Uterus (tissue), 4 donors: ENCODE measurements at places on chromosomes 12 and 14.
A peak's percentile ranks its signal among the peaks of the same experiment; 100 is the strongest.

- peak; percentile 50 for DNase-seq
Observed at GRCh38 chr12:92942905-92943304, 13.8 kb upstream of the EEA1 start.

GRCh38 chr14:85387181-85387580 lies 142.8 kb upstream of the FLRT2 start:
- no peak for DNase-seq

- DNase-seq: peak; percentile 83
Observed at GRCh38 chr12:52415870-52416750, 10.0 kb upstream of the KRT82 start.

DNA sequence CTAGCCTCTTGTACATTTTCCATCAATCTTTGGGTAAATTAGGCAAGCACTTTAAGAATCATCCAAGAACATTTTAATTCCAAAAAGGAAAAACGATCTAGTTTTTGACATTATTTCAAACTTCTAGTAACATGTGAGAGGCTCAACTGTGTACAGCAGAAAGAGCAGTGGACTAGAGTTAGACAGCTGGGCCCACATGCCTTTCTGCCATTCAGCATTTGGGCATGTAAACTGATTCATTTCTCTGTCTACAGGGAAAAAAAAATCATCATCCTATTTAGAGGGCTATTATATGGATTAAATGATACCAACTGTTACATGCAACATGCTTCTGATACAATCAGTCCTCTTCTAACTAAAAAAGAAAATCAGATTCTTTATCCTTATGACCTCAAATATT lies 17.7 kb downstream of the ATP2B1 start:
- DNase-seq: no peak

DNA sequence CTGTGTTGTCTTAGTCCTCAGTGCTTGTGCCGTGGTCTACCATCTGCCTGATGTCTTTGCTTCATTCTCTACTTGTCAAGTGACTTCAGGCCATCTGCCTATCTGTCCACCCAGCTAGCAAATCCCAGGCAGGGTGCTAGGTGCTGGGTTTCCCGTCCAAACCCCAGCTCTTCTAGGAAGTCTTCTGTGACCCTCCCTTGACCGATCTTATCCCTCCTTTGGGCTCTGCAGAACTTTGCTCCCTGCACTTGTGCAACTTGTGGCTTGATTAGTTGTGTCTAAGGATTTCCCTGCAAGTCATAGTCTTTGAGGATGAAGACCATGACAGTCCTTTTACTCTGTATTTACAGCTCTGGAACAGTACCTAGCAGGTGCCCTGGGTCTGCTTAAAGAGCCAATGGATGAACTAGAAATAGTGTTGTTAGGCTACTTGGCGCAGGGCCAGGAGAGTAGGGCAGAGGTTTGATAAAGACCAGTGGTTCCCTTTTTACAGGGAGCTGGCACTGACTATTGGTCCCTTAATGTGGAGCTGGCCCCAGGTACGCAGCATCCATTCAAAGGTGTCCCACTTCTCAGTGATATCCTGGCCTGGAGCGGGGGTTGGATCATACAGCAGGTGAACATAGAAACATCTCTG lies 60.1 kb downstream of the ADCK1 start:
- no peak for DNase-seq

DNA sequence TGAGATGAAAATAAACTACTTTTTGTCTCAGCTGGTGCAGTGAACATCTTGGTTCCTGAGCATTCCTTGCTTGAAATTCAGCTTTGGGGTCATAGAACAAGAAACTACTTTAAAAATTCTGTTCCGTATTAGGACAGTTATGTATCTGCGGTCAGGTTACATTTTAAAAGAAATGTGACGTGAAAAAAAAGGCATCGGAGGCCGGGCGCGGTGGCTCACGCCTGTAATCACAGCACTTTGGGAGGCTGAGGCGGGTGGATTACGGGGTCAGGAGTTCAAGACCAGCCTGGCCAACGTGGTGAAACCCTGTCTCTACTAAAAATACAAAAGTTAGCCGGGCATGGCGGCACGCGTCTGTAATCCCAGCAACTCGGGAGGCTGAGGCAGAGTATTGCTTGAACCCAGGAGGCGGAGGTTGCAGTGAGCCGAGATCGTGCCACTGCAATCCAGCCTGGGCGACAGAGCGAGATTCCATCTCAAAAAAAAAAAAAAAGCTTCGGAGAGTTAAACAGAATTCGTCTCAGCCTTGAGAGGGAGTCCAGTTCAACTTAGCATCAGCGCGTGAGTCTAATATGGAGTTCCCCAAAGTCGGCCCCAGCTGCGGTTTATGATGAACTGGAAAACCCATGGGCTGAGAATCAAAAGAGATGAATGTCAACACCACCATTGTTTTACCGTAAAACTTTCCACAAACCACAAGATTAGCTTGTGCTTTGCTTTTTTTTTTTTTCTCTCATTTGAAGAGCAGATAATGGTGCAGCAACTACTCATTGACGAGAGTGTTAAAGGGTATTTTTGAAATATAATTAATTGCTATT lies 2.1 kb upstream of the SLC2A13 start:
- DNase-seq: no peak

DNA sequence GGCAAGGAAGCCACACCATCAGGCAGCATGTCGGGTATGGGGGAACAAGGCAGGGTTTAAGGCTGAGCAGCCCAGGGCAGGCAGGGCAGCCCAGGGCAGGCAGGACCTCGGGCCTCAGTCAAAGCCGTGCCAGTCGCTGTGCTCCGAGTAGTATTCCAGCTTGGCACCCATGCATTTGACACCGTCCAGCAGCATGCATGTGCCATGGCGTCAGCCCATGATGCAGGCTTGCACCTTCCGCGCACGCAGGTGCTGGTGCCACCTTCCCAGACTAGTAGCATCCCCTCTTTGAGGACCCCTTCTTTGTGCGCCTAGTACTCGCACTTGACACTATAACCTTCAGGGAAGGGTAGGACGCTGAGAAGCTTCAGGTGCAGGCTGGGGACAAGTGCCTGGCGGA lies 11.6 kb upstream of the ADCY6 start:
- no peak for DNase-seq

GRCh38 chr14:91545946-91546716 lies 36.0 kb upstream of the PPP4R3A start:
- DNase-seq: no peak

DNA sequence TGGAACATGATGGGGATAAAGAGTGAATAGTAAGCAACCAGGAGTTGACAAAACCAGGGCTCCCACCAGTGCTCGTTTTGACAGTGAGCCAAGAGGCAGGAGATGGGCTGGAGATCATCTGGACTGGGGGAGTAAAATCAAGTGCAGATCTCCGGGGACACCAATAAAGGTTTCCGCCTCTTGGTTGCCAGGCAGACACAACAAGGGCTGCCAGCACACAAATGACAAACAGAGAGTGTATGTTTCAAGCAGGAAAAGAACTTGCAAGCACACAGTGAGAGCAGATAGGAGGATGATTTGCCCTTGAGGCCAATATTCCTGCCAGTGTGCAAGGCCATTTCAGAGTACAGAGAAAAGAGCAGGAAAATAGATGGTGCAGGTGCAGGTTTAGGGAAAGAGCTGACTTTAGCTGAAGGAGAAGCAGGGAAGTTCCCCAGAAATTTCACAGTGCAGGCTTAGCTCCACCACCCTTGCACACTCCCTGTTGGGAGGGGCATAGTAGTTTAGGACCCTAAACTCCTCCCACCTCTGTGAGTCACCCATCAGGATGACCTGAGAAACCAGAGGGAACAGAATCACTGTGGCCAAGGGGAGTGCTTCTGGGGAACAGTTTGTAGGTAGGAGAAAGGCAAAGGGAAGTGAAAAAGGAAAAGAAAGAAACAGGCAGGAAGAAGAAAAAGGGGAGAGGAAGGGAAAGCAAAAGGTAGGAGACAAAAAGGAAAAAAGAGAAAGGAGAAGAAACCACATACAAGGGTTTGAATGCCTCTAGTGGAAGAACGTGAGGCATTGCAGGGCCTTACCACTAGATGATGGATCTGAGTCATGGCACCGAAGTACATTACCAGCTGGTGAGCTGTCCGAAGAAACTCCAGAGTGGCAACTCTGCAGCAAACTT lies 404.4 kb downstream of the SLC6A15 start:
- DNase-seq: peak; percentile 29

DNA sequence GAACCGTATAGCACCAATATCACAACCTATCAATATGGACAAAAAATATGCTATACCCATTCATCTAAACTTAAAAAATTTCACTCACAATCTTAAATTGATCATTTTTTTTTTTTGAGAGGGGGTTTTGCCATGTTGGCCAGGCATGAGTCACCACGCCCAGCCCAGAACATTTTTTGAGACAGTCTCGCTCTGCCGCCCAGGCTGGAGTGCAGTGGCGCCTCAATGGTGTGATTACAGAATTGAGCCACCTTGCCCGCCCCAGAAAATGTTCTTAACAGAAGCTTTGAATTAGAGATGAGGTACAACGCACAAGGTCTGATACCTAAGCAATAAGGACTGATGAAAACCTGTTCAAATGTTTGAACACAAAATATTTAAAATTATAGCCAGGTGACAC lies 15.8 kb upstream of the ATP5F1B start:
- no peak for DNase-seq

GRCh38 chr12:116861320-116861719 lies 19.9 kb downstream of the HRK start:
- DNase-seq: peak; percentile 31

- peak; percentile 5 for DNase-seq
Observed at GRCh38 chr14:104858811-104859426, 6.1 kb upstream of the CEP170B start.

- DNase-seq: no peak
Observed at GRCh38 chr14:30994681-30995620, 30.5 kb upstream of the AP4S1 start.

DNA sequence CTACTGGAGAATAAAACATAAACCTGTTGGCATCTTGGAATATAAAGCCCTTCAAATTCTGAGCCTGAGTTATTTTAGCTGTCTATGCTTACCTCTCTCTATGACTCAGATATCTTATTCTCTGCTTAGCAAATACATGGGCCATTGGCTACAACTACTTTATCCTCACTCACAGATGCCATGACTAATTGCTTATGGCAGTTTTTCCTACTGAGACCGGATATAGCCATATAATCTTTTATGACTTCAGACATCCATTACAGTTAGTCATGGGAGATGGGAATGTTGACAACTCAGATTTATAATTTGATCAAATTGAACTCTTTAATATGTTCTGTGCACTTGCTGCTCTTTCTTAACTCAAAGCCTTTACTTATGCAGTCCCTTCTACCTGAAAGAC lies 502.4 kb upstream of the ATP2B1 start:
- no peak for DNase-seq

- no peak for DNase-seq
Observed at GRCh38 chr12:91119089-91119488, 7.8 kb upstream of the LUM start.

- DNase-seq: no peak
Observed at GRCh38 chr14:31340297-31341063, 79.9 kb downstream of the HEATR5A start.

GRCh38 chr12:19131025-19131444 lies 1.5 kb downstream of the PLEKHA5 start:
- DNase-seq: peak; percentile 21

DNA sequence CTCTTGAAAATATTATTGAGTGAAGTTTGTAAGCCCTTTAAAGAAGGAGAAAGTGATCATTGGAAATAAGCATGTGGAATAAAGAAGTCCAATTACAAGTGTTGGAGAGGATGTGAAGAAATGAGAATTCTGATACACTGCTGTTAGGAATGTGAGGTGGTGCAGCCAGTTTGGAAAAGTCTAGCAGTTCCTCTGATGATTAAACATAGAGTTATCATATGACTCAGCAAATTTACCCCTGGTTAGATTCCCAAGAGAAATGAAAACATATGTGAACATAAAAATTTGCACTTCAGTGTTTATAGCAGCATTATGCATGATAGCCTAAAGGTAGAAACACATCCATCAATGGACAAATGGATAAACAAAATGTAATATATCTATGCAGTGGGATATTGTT lies 319.9 kb downstream of the AEBP2 start:
- DNase-seq: no peak

DNA sequence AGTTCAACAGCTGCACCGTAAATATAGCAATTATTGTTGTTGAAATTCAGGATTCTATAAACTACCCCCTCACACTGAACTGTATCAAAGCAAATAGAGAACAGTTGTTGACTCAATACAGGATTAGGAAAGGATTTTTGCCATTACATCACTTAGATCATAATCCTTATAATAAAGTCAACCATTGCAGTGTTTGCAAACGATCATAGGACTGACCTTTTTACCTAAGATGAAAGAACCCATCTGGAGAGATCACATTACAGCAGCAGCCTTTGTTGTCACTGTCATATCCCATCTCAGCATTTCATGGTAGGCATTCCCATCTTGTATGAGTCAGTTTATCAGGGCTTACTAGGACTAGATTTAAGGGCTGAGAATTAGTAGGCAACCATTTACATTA lies 96.1 kb downstream of the IPO8 start:
- DNase-seq: no peak

DNA sequence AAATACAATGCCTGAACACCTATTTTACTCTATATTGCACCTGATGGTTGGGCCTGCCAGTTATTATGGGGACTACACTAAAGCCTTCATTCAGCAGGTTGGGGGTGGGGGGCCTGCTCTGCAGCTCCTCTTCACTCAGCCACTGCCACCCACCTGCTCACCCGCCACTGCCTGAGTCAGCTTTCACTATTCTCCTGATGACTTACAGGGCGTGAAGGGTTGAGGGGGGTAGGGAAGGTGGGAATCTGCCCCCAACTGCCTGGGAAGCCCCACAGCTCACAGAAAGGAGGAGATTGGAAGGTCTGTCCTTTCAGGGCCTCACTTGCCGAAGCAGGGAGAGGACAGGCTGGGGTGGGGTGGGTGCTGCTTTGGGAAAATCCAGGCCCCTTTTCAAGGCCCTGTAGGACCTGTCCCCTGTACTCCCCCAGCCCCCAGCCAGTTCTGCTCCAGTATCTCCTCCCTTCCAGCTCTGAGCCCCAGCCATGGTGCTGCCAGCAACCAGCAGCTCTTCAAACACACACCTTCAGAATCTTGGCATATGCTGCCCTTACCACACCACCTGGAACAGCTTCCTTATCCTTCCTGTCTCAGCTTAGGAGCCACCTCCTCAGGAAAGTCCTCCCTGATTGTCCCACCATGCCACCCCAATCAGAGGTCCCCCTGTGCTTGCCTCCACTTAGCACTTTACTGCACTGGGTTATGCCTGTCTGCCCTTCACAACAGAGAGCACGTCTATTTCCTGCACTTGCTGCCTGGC lies 33.1 kb downstream of the IRF2BPL start:
- DNase-seq: no peak

DNA sequence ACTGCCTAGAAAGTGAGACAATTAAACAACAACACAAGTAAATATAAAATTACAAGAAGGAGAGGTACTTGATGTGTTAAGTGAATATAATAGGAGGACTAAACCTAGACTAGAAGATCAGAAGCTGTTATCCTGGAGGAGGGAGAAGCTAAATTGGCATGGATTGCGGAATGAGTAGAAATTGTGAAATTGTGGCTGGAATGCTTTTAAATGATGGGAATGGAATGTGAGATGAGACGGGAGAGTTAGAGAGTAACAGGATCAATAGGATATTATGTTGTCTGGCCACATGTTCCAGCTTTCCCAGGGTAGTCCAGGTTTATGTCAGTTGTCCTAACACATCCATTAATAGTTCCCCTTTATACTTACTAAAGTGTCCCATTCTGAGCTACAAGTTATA lies 44.0 kb upstream of the CPNE8 start:
- no peak for DNase-seq

- no peak for DNase-seq
Observed at GRCh38 chr12:58965568-58965967, 45.3 kb upstream of the LRIG3 start.
